GM18507 (cell line): ENCODE measurements at places on chromosomes 7 and 10.

DNA sequence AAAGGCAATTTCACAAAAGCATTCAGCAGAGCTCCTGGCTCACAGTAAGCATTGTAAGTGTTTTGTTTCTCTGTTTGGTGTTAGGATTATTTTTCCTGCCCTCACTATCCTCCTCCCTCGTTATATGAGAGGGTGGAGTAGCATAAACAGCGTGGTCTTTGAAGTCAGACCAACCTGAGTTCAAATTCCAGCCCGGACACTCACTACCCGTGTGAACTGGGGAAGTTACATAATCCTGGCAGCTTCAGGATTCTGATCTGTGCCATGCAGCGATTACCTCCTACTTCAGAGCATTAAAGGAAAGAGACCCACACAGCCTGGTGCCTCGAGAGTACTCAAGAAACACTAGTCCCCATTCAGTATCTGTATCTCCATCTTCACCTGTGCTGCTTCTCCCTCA, 386.5 kb downstream of the INHBA start:
- DNase-seq: no peak

- DNase-seq: no peak
Measured at GRCh38 chr7:12162415-12163113, 48.5 kb upstream of the TMEM106B start.

- no peak for DNase-seq
Measured at GRCh38 chr10:96673318-96674099, 46.8 kb downstream of the PIK3AP1 start.

DNA sequence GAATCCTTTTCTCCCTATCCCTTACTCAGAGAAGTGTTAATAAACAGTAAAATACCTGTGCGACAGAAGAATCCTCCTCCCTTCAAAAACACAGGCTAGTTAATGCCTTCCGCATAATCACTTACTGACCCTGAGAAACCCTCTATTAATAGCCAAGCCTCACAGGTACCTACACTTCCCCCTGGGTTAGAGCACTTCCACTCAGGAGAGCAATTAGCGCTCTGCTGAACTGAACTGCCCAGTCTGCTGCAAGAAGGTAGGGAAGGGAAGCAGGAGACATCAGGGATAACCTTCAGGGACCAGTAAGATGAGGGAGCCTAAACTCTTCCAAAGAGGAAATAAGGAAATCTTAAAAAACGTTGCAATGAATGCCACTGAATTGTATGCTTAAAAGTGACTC, 39.6 kb downstream of the KIAA1549 start:
- DNase-seq: no peak

DNA sequence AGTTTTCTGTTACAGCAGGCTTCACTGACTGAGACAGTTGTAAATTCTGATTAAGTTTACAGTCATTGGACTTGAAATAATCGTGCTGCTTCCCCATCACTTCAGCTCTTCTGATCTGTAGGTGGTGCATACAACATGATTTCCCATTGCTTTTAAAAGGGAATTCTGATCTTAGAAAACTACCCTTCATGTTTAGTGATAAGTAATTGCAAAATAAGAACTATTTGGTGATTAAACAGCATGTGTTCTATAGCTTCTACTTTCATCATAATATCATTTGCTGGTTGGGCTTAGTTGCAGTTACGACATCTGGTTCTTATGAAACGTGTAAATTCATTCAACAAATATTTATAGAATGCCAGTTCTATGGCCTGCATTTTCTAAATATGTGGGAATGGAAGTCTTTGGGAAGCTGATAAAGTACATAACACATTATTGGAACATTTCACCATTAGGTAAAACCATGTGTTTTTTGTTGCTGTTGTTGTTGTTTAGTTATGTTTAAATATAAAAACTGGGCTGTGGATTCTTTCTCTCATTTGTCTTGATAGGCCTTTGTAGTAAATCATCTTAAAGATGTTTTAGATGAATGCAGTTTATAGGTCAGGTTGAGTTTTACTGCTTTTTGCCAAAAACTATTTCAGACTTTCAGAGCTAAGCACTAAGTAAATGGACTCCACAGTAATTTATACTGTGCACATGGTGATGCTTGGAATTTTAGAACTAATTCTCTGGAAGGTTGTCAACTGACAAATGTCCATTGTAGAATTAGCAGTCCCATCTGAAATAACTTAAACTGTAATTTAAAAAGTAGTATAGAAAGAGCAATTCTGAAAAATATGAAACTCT, 13.1 kb downstream of the GNAI1 start:
- no peak for DNase-seq

DNA sequence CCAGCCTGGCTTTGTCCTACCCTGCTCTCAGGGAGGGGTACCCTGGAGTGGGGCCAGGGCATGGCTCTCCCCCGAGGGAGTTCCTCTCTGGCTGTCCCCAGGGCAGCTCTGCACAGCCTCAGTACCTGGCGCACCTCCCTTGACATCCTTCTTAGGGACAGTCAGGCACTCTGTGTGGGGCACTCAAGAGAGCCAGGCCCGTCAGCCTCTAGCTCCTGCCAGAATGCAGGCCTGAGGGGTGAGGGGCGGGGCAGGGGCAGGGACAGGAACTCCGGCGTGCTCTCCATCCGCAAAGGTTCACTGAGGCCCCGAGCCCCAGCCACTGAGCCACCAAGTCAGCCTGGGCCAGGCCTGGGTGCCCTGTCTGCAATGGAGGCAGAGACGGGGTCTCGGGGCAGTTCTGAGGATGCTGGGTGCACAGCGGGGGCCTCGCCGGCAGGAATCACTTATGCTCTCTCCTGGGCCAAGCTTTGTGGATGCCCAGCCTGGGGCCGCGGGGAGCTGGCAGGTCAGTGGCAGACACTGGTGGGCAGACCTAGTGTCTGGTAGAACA, 10.1 kb downstream of the LIMK1 start:
- DNase-seq: no peak

- no peak for DNase-seq
Measured at GRCh38 chr7:66247380-66248078, 42.4 kb downstream of the TPST1 start.

DNA sequence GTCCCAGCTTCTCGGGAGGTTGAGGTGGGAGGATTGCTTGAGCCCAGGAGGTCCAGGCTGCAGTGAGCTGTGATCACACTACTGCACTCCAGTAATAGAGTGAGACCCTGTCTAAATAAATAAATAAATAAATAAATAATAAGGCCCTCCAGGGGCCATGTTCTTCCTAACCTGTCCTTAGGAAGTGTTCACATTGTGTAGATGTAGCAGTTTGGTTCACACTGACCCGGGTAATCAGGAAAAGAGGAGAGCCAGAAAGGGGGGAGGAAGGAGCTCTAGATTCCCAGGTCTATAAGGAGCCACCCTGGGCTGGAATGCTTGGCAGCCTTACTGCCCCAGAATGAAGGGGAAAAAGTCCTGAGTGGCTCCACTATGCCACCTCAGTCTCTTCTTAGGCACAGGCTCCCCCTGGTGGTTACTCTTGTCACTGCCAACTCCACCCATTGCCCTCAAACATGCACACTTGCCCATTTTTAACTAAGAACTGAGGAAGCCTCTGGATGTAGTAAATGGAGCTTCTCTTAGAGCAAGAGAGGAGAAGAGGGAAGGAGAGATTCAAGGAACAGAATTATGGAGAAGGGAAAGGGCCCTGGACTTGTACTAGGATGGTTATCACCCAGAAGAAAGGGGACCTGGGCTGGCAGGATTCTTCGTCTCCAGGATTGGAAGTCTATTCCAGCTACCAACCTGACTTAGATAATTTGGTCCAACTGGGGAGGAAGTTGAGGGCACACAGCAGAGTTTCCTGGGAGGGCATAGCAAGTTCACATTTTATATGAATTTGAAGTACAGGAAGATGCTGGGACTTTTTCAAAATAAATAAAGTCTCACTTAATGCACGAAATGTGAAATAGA, 7.8 kb downstream of the HPS6 start:
- DNase-seq: peak; percentile 66

DNA sequence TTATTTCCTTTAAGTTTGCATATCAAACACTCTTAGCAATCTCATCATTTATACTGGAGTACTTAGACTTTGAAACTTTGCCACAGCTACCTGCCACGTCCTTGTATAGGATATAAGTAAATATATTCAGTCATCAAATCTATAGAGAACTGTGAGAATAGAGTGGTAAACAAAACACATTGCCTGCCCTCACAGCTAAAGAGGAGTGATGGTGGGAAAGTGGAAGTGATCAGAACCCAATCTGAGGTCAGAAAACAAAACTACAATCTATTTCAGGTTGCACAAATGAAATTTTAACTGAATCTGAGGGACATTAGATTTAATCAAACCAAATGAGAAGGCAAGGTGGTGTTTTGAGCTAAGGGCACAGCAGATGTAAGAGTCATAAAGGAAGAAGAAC, 74.8 kb downstream of the ZEB1 start:
- no peak for DNase-seq

DNA sequence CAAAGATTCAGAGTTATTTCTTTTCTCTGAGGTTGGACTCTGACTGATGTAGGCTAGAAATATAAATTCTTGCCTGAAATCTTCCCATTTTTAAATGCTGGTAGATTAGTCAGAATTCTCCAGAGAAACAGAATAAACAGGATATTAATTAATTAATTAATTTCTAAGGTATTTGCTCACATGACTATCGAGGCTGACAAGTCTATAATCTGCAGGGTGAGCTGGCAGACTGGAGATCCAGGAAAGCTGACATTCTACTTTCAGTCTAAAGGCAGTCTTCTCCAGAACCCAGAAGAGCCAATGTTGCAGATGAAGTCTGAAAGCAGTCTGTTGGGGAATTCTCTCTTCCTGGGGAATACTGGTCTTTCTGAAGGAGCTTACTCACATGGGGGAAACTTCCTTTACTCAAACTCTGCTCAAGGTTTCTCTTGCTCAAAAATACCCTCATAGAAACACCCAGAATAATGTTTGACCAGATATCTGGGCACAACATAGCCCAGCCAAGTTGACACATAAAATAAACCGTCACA, 189.7 kb downstream of the KIF20B start:
- DNase-seq: no peak

GRCh38 chr10:101602761-101603398, 14.8 kb downstream of the DPCD start:
- DNase-seq: no peak

DNA sequence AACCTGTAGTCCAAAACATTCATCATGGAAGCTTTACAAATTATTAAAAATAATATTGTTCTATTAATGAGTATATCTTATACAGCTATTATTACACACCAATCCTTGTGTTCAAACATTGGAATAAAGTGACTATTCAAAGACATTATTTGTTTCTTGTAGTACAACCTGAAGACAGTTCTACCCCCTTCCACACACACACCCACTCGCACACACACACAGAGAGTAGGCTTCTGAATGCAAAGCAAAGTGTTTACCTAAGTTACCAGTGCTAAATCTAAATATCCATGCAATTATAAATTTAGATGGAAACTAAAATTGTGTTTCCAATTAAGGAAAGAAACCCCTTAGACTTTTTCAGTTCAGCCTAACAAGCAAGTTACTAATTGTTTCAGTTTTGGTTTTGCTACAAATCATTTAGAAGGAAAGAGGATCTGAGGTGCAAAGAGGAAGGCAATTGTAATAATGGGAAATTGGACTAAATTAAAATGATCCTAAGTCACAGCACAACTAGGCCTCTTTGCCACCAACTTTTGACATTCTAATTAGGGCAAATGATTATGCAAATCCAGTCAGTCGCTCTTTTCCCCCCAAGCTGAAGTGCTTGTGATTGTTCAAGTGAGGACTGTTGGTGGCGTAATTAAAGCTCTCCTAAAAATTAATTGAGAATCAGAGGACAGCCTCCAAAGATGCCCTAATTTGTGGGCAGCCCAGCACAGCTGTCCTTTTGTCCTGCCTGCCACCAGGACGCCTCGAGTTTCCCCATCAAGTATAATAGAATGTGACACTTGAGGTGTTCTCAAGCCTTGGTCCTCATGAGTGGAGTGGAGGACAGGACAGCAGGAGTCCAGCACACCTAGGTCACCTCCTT, 19.9 kb upstream of the ATOH7 start:
- no peak for DNase-seq

DNA sequence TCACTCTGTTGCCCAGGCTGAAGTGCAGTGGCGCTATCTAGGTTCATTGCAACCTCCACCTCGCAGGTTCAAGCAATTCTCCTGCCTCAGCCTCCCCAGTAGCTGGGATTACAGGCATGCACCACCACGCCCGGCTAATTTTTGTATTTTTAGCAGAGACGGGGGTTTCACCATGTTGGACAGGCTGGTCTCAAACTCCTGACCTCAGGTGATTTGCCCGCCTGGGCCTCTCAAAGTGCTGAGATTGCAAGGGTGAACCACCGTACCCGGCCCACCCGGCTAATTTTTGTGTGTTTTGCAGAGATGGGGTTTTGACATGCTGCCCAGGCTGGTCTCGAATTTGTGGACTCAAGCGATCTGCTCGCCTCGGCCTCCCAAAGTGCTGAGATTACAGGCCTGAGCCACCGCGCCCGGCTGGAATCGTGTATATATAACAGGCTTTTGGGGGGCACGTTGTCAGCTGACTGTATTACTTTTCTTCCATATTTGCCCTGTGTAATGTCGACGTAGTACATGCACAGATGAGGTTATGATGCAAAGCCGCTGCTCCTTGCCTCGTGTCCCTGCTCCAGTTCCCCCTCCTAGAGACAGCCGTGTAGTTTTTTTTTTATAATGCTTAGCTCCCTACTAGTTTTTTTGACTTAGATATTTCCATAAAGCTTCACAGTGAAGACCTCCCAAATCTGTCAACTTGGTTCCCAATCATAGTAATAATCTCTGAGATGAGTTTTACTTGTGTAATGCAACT, 883 bp upstream of the TRA2A start:
- DNase-seq: no peak

GRCh38 chr7:108598153-108598552, 28.5 kb downstream of the DNAJB9 start:
- no peak for DNase-seq

DNA sequence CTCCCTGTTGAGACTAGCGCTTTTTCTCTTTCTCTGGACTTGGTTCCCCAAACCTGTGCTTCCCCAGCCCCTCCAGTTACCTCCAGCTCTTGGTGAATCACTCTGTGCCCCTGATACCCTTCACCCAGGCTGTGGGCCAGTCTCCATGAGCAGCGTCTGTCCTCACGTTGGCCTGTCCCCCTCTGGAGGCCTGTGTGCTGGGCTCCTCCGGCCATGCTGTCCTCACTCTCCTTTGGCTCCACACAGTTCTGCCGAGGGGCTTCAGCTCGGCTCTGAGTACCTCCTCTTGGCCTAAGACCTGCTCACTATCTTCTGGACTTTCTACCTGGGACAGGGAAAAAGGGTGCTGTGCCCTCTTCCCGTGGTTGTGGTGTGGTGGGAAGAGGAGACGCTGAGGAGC, 140.2 kb upstream of the TNS3 start:
- no peak for DNase-seq

DNA sequence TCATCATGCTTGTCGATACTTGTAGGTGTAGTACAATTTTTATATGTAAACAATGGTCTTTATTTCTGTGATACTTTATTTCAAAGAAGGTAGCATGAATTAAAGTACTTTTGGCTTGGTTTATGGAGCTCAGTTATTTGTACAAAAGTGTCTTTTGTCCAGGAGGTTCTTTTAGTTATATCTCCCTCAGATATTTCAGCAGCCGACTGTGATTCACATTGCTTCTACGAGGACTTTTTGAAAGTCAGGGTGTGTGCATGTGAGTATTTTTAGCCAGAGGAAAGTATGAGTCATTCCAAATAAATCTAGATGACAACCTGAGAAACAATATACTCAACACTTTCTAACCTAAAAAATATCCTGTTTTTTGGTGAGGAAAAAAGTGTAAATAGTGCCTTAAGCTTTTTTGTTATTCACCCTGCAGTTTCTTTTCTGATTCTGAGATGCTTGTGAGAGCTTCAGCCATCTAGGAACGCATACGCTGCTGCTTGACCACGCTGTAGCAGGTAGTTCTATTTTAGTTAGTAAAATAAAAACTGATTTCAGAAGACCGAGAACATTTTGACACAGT, 595 bp upstream of the SUN1 start:
- DNase-seq: peak; percentile 35
